Activated CD4-positive, CD25-positive, alpha-beta regulatory T cell (primary cell): ENCODE measurements at places on chromosomes 5 and 9.

DNA sequence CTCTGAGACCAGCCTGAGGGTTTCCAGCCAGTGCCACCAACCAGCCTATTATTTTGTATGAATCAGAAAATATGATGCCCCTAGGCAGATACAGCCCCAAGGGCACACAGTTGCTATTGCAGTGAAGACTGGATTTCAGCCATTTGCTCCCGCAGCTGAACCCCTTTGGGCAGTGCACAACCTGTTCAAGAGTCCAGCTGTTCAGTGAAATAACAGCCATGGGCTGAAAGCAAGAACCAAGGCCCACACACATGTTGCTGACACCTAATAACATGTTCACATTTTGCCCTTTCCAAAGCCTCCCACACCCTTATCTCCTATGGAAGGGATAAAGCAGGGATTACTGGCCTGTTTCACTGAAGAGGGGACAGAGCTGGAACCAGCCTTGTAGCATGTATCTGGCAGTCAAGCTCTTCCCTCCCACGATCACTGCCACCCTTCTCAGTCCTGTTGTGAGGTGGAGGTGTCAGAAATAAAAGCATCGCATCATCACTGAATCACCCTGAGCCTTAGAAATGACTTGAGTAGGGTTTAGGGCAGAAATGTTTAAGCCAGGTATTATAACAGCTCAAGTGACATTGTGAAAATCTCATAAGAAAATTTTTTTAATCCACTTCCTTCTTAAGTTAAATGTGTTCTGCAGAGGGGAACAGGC, 137.1 kb upstream of the FSTL4 start:
- no peak for DNase-seq

- DNase-seq, result no peak
These were observed 69.3 kb upstream of the DAB2 start for GRCh38 chr5:39494107-39494510.

DNA sequence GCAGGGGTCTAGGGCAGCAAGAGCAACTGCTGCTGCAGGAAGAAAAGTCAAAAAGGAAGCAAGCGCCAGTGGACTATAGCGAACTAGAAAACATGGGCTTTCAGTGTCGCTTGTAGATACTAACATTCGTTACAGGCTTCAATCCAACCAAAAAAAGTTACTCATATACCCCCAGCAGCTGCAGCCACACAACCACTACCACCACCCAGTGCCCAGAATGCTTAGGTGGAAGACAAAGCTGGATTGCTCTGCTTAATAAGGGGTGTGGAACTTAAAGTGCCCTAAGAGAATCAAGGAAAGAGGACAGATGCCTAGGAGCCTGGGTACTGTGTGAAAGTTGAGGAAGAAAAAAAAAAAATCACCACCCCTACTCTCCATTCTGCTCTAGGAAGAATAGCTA, 203.6 kb downstream of the ELAVL2 start:
- no peak for DNase-seq

- DNase-seq, result no peak
These were observed 81.3 kb downstream of the GADD45G start for GRCh38 chr9:89686126-89686525.

DNA sequence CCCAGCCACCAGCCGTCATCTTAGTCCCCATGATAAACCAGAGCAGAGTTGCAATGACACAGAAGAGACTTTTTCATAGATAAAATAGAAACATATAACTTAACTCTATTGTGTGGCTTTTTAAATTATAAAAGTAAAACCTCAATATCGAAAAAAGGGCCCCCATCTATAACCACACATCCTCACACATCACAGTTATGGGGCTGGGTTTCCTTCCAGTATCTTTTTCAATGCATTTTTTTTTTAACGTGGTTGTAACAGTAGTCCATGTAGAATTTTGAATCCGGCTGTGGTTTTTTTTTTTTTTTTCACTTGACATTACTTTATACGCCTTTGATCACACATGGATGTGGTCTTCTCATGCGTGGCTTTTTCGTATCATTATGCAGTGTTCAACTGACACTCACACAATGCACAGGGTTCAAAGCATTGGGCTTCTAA, 77.4 kb downstream of the CFAP77 start:
- DNase-seq, result no peak

- no peak for DNase-seq
These were observed 102.2 kb upstream of the ICE1 start for GRCh38 chr5:5320062-5320805.

- no peak for DNase-seq
These were observed 76.7 kb upstream of the GDNF start for GRCh38 chr5:37916525-37916924.

DNA sequence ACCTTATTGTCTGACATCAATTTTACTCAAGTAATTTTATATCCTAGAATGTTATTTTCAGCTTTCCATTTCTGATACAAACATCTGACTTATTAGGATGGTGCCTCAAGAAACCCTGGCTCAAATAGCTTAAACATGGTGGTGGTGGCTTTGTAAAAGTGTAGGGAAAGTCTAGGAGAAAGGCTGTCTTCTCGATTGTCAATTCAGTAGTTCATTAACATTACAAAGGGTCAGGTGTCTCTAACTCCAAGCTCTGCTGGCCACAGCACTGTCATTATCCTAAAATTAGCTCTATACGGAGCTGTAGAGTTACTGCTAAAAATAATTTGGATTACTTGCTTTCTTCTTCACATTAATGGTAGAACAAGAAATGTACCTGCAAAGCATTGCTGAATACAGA, 1360.1 kb upstream of the CDH6 start:
- DNase-seq, result no peak

- DNase-seq, result no peak
These were observed 2.6 kb downstream of the FCN2 start for GRCh38 chr9:134883040-134883782.

DNA sequence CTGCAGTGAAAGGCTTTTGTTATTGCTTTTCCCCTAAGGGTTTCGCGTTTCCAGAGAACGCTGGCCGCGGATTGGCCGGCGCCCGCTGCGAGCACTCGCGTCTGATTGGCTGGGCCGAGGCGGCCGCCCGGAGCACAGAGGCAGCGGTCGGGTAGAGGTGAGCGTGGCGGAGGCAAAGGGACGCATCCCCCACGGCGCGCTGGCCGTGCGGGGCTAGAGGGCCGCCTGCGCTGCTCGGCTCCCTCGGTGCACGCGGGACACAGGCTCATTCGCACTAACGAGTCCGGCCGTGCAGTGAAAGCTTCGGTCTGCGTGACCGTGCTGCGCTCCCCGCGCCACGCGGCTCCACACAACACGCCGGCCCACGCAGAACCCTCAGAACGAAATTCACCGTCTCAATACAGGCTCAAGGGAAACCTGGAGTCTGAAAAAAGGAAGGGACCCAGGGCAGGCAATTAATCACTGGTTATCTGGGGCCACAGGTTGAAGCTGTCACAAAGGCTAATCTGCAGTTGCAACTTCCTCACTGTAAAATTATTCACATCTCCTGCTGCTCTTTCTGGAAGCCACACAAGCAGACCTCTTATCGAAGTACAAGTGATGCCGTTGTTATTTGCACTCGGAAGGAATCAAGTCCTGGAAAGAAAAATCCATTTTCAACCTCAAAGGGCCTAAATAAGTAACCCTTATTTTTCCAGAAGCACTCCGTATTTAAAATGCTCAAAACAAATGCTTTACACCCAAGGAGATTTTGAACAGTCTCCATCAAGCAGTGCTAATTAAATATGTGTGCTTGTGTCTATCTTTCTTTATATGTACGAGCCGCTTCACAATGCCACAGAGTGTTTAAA, 94.6 kb downstream of the ZNF608 start:
- DNase-seq, result no peak

- DNase-seq, result no peak
These were observed 311.1 kb upstream of the CLINT1 start for GRCh38 chr5:158170060-158170459.

DNA sequence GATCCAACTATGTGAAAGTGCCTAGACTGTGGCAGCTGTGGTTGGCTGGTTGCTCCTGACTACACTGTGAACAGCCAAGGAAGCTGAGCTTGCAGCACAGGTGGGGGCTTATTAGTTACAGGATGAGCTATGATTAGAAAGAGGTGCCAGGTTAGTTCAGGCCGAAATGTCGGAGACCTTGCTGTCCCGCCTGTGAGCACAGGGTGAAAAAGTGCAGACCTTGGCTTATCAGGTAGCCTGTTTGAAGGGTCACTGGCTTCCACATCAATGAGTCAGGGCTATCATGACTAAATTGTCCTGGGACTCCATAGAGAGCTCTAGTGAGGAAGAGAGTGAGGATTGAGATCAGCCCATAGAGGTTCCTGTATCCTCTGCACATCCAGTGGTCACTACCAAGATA, 114.3 kb upstream of the PLPPR1 start:
- no peak for DNase-seq

DNA sequence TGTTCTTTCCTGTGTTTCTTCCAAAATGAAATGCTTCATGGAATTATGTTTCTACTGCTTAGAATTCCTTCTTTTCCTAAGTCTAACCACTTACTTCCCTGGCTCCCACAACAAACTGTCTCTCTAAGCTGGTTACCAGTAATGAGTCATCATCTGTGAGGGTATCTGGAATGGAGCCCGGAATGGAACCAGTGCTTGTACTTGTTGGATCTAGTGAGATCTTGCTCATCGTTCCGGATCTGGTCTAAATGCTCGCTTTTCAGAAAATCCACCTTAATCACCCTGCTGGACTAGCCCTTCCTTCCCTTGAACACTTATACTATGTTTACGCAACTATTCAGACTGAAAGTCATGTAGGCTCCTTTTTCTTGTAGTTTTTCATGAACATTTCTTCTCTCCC, 184.8 kb downstream of the PBX3 start:
- no peak for DNase-seq

- DNase-seq, result no peak
These were observed 18.0 kb upstream of the PLEKHG4B start for GRCh38 chr5:73768-74502.

GRCh38 chr5:1723476-1723875, 76.2 kb downstream of the MRPL36 start:
- DNase-seq, result no peak

DNA sequence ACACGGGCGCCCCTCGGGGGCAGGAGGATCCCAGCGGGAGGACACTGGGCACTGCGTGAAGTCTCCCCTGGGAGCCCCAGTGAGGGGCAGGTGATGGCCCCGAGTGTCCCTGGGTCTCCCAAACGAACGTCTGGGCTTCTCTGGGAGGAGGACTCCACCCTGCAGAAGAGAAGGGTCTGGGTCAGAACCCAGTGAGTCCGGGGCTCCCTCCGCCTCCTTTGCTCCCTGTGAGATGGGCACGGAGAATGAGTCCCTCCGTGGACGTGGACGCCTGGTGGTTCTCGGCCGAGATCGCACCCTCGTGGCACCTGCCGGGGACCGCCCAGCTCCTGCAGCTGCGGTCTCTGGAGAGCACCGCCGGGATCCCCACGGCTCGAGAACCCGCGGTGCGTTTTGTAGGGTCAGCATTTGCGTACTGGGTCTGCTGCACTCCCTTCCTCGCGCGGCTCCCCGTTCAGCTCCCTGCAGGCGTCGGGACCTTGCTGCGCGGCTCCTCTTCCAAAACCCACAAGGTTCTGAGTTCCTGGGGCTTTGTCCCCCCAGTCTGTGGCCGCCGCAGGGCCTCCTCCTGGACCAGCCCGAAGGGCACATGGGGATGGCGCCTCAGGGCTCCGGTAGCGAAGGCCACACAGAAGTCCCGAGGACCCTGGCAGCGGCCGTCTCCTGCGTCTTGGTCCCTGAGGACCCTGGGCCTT, 10.2 kb upstream of the CEP72 start:
- no peak for DNase-seq

DNA sequence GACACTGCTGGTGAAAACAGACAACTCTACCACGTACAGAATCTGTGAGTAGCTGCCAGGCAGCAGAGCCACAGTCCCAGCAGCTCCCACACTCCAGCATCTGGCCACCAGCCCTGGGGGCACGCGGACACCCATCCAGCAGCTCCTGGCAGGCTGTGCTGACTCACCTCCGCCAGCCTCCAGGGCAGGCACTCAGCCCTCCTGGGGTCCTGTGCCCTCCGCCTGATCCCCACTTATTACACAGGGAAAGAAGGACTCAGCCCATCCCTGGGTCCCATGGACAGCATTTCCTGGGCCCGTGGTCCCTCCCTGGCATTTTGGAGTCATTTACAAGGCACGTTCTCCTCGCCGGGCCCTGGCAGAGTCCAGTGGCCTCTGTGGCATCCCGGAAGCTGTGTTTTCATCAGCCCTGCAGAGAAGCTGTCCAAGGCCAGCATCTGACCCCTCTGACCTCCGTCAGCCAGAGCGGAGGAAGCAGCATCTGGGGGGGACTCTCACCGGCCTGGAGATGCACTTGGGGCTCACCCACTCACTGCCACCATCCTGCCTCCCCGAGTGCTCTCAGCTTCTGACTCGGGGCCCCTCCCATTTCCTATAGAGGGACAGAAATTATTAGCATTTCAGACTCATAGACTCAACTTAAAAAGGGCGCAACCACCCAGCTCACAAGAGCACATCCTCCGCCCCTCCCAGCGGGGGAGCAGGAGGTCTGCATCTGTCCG, 21.6 kb downstream of the PAEP start:
- no peak for DNase-seq

- no peak for DNase-seq
These were observed 36.6 kb downstream of the TTLL11 start for GRCh38 chr9:122056484-122056883.

DNA sequence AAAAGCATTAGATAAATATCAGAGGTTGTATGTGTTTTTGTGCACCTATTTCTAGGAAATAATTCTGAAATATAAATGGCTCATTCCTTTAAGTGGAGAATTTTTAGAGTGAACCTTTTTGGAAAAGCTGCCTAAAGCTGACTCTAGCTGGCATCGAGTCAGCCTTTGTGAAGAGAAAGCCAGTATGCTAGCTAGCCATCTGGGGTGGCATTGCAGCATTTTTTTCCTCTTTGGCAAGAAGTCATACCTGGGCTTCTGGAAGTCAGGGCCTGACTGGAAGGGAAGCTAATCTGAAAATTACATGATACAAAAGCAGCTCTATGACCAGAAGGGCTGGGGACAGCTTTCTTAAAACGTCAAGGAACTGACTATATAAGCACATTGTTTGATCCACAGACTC, 19.7 kb downstream of the ANP32B start:
- DNase-seq, result no peak

DNA sequence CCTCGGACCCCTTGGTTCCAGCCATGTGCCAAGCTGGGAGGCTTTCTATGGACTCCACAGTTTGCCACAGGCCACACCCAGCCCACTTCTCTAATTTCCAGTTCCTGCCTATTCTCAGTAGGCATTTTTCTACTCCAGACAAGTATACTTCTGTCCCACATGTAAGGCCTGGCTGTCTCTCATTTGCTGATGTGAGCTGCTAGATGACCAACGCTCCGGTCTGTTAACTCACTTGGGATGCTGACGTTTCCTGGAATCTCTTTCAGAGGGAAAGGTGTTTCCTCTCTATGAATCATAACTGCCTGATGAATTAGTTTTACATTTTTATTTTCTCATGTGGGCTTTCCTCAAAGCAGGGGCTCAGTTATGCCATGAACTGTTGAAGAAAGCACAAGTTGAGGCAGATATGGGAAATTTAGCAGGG, 36.3 kb downstream of the ERGIC1 start:
- DNase-seq, result no peak

- no peak for DNase-seq
These were observed 10.2 kb downstream of the NIPSNAP3B start for GRCh38 chr9:104774132-104774531.

GRCh38 chr9:135766251-135766650, 64.3 kb downstream of the KCNT1 start:
- DNase-seq, result no peak

GRCh38 chr5:101338226-101338625, 435.1 kb upstream of the ST8SIA4 start:
- DNase-seq, result no peak

- DNase-seq, result no peak
These were observed 33.1 kb upstream of the ANKRD33B start for GRCh38 chr5:10530601-10531320.

GRCh38 chr9:104810421-104811339, 46.8 kb downstream of the NIPSNAP3B start:
- DNase-seq, result no peak

- DNase-seq, result no peak
These were observed 159.5 kb upstream of the ACTBL2 start for GRCh38 chr5:57642066-57642465.
